COLO829 (cell line): ENCODE measurements at places on chromosomes 2 and 18.

DNA sequence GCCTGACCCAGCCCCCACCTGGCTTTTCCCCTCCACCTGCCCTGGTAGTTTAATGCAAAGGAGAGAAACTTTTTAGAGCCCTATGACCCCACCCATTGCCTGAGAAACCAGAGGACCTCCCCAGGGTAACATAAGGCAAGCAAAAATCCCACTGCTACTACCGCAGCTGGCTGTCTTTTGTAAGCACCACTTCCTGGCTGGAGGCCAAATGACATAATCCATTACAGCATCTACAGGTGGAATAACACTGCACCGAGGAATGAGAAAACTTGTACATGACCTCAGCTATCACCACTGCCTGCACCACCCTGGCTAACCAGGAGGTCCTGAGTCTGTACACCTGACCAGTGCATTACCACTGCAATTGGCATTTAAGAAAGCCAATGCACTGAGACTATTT is 149.6 kb upstream of the GALNT5 start:
- no peak for DNase-seq

DNA sequence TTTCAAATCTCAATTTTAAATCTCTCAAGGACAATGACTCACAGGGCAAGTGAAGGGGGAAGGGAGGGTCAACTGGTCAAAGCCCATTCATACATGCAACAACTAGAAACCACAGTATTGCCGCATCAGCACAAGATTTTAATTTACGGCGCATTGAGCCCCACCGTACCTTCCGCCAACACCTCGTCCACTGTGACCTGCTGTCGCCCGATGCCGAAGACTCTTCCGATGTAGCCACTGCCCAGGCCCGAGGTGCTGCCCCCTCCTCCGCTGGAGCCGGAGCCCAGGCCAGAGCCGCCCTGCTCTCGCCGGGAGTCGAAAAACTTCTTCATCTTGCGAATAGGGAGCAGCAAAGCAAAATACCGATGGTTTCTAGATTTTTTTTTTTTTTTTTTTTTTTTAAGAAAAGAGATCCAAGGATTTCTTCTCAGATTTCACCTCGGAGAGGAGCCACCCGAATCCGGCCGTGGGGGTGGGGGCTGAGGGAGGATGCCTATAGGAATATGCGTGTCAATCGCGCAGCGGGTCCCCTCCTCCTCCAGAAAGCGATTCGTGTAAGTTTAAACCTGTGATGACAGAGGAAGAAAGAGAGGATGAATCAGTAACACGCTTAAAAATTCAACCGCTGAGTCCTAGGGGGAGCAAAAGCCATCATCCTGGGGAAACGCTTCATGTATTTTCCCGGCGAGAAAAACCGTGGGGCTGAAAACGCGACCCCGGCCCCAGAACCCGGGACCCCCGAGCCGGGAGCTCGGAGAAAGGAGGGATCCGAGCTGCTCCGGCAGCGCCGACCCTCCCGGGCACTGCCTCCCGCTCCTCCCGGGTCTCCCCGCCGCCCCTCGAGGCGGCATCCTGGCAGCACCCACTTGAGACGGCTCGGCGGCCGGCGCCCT is 584 bp downstream of the AAK1 start:
- peak; percentile 60 for DNase-seq

DNA sequence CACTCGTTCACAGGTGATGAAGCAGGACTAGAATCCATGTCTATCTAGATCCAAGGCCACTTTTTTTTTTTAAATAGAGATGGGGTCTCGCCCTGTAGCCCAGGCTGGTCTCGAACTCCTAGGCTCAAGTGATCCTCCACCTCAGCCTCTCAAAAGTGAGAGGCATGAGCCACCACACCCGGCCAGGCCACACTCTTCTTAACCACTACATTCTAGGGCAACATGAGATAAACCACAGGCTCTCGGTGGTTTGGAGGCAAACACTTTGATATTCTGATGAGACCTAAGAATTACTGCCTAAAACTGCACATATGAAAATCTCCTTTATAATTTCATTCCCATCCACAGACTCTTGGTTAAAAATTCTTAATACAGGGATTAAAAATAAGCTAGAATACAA is 51.8 kb downstream of the USP34 start:
- no peak for DNase-seq

DNA sequence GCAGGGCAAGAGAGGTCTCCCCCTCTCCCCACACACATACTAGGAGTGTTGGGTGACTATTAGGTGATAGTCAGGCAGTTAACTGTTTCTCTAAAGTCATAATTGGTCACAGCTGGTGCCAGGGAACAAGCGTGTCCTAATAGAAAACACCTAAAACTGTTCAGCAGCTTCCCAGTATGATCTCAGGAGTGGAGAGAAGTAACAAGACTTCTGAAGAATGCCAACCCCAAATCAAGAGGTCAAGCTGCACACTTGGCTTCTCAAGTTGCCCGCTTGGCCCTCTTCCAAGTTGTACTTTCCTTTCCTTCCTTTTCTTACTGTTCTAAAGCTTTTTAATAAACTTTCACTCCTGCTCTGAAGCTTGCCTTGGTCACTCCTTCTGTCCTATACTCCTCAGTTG is 22.4 kb upstream of the STAT1 start:
- no peak for DNase-seq

- no peak for DNase-seq
These were observed 55.0 kb downstream of the RPL37A start for GRCh38 chr2:216553482-216554240.

DNA sequence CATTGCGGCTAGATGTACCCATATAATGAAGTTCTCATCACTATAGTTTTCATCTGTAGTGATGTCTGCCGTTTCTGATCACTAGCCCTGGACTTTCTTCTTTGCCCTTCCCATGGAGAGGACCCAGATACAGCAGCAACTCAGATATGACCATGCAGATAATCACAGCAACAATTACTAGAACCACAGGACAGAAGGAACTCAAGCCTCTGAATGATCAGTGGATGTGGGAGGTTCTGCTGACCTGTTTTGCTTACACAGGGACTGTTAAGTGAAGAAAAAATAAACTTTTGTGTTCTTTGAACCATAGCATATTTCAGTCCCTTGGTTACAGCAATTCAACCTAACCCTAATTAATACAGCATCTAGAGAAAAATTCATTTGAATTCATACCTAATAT is 62.7 kb downstream of the ACVR1 start:
- DNase-seq: no peak

GRCh38 chr2:22904126-22904684 is 480.8 kb upstream of the KLHL29 start:
- DNase-seq: peak; percentile 18

DNA sequence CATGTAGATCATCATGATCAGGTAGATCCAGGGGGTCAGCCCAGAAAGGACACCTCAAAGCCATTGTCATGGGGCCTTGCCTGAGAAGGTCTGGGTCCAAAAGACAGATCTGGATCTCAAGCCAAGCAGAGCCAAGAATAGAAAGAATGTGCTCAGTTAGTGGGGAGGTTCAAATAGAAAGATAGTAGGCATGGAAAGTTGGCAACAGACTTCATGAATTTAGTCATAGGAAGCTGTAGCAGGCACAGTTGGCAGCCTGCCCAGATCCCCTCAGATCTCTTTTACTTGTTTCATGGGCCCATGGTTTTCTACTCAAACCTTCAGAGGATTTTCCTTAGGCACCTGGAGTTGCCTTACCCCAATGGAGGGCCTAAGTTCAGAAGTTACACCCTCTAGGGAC is 767.0 kb downstream of the SLC4A3 start:
- DNase-seq: no peak

GRCh38 chr2:115161771-115162493 is 719.5 kb downstream of the DPP10 start:
- DNase-seq: no peak

GRCh38 chr2:239245872-239246721 is 154.7 kb downstream of the HDAC4 start:
- DNase-seq: no peak

- DNase-seq: no peak
These were observed 17.1 kb upstream of the ARHGAP28 start for GRCh38 chr18:6712401-6712800.

DNA sequence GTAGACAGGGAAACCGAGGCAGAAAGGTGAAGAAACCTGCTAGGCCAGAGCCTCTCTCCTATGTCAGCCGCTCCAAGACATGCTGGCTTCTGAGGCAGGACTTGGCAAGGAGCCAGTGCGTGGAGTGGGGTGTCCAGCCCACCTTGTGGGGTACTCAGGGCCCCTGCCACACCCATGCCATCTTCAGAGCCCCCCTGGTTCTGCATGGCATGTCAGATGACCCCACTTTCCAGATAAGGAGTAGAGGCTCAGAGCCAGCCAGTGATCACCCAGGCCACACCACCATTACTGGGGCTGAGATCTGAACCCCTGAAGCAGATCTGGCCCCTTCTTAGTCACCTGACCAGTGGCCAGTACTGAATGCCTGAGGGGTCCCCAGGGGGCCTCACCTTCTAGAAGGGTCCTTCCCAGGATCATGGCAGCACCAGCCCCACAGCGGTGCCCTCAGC is 14.7 kb downstream of the CROCC2 start:
- DNase-seq: no peak

DNA sequence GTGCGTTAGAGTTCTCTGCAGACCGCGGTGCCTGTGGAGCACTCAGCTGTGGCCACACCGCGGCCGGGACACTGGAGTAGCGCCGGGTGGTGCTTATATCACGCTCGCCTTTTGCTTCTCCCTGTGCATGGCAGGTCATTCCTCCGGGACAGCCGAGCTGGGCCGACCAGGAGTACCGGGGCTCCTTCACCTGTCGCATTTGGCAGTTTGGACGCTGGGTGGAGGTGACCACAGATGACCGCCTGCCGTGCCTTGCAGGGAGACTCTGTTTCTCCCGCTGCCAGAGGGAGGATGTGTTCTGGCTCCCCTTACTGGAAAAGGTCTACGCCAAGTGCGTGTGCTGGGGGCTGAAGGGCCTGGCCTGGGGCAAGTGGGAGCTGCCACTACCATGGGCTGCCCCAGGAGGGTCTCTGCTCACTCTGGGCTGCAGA is 4.2 kb downstream of the CAPN10 start:
- DNase-seq: no peak

DNA sequence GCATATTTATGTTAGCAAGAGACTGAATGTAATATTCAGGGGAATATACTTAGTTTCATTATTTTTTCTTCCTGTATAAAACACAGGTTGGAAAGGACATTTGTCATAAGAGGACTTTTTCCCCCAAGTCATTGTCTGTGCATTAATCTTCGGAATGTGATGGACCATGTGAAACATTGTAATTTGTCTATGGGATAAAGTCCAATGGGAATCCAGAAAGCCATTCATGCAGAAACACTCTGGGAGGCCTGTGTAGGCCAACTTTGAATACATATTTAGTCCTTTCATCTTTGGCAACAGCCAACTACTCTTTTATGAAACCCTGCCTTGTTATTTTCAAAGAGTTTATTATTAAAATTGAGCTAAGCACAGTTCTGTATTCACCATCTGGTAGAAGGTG is 386.4 kb downstream of the PIK3C3 start:
- DNase-seq: no peak

- DNase-seq: no peak
These were observed 658.8 kb upstream of the ID2 start for GRCh38 chr2:8022908-8023640.
